Caco-2 (cell line): ENCODE measurements at places on chromosomes 6 and 20.

GRCh38 chr6:36221674-36222073 is 25.1 kb downstream of the BRPF3 start:
- DNase-seq = no peak

DNA sequence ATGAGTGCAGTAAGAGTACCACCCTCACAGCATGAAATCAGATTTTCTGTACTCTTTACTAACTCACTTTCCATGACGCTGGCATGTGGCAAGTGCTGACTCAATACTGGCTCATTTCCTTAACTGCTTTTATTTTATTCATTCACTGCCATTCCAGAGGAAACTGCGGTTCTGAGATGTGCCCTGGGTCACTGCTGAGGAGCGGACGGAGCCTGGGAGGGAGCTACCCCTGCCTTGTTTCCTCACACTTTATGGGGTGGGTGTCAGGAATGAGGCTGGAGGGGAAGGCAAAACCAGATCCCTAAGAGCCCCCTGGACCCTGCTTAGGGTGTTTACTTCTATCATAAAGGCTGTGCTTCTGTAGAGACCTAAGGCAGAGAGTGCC is 14.4 kb downstream of the NT5E start:
- DNase-seq = no peak

DNA sequence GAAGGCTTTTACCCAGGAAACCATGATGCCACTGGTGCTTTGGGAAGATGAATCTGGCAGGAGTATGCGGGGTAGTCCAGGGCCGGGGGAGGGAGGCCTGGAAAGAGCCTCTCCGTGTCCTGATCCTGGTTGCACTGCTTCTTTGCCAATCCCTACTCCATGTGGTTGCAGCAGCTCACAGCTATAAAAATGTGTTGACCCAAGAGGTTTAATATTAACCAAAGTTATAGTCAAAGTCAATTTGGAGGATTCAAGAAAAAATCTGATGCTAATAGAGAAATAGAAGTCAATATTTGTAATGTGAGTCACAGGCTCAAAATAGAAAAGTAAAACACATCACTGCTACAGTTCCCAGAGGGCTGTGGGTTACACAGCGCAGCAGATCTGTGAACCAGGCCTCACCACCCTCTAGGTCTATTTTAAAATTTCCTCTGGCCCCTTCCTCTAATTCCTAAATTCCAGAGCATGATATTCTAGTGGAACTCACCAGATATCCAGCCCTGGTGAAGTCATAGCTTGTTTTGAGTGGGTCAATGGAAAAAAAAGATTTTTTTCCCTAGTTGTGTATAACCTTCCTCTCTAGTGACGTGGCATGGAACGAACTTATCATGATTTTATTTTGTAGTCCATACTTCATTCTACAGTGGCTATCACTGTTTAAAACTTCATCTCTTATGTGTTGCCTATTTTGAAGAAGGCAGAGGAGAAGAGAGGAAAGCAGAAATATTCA is 63.2 kb upstream of the BMP2 start:
- peak; percentile 79 for DNase-seq

DNA sequence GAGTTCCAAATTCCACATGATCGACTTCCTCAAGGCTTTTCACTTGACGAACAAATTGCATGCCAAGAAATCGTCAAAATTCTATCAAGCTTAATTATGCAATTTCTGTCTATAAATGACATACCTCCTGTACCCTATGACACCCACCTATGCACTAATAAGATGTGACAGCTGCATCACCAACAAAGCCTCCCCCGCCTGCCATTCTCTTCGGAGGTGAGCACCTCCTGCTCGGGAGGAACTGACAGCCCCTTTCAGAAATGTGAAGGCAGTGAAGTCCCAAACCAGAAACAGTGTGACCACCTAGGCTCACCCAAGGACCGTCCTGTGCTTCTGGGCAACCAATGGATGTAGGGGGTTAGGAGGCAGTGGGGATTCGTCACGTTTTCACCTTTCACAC is 37.1 kb downstream of the GPR6 start:
- no peak for DNase-seq

DNA sequence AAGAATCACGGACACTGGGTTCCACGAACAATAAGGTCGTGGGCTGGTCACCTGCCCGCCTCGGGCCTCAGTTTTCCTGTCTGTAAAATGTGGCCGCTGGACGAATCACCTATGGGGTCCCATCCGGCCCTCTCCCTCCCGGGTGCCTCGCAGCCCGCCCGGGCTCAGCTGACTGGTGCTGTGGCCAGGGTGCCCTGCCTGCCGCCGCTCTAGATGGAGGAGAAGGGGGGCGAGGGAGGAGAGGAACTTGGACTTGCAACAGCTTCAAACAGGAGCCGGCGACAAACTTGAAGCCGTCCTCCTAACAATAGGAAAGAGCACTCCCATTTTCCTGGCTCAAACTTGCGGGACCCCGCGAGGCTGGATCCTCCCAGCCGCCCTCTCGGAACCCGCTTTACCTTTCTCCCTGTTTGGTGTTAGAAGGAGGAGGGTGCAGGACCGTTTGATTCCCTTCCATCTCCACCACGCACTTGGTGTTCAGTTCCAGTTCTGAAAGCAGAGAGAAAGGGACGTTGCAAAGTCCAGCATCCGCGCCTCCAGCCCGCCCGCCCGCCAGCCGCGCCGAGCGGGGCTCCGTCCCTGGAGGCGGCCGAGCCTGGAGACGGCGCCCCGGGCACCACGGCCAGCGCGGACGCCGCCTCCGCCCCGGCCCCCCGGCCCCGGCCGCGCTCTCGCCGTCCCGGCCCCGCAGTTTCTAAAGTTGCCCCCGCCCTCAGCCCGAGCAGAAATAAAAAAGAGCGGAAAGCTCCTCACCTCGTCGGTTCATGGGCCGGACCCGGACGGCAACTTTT is 584 bp downstream of the KIF13A start:
- DNase-seq = peak; percentile 59

DNA sequence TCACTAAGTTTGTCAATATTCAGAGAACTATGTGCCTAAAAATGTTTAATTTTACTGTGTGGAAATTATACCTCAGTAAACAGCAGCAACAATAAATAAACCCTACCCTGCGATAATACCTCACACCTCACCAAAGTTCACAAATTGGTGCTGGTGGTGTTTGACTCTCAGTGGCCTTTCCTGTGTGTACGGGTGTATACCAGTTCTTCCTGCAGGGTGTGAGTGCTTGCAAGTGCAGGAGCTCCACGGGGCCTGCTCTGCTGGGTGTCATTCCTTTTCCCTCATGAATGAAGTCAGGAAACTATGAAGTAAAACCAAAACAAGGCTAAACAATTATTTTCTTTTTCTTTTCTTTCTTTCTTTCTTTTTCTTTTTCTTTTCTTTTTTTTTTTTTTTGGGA is 4.1 kb upstream of the ENPP5 start:
- no peak for DNase-seq
